Effector memory CD4-positive, alpha-beta T cell (primary cell): ENCODE measurements at places on chromosomes 16 and 17.

GRCh38 chr17:38907930-38908675, 17.3 kb upstream of the LASP1NB start:
- no peaks in the 10 kb centered on the region for H3K27me3 ChIP-seq
- H3K27ac ChIP-seq = peak overlapping the region; percentile 31
- H3K4me1 ChIP-seq = no peaks in the 10 kb centered on the region
- H3K36me3 ChIP-seq = peaks cover 60% of the 10 kb centered on the region

DNA sequence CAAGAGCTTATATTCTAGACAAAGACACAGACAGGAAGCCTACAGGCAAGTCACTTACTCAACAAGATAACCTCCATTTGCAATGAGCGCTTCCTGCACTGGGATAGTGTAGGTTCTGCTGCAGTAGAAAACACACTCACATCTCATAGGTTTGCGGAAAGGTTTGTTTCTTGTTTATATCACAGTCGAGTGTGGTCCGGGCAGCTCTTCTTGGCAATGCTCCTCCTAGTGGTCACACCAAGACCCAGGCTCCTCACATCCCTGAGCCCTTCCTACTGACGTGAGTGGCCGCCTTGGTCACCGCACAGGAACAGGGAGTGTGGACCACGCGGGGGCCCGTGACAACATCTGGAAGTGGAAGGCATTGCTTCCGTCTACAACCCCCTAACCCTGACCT, 48.0 kb upstream of the RBFOX3 start:
- no peak for DNase-seq
- no peaks in the 10 kb centered on the region for H3K4me1 ChIP-seq
- H3K4me3 ChIP-seq = no peak overlapping the region
- no peaks in the 10 kb centered on the region for H3K36me3 ChIP-seq
- no peak overlapping the region for H3K27ac ChIP-seq

- H3K4me3 ChIP-seq = no peak overlapping the region
- H3K27ac ChIP-seq = no peak overlapping the region
- peaks cover 100% of the 10 kb centered on the region for H3K36me3 ChIP-seq
- no peaks in the 10 kb centered on the region for H3K27me3 ChIP-seq
- no peak for DNase-seq
Observed at GRCh38 chr17:80382956-80383355, 32.0 kb upstream of the ENDOV start.

- H3K27me3 ChIP-seq = no peaks in the 10 kb centered on the region
- no peaks in the 10 kb centered on the region for H3K4me1 ChIP-seq
- no peaks in the 10 kb centered on the region for H3K36me3 ChIP-seq
- no peak overlapping the region for H3K27ac ChIP-seq
- DNase-seq = no peak
Observed at GRCh38 chr17:51904379-51904778, 254.1 kb downstream of the CA10 start.

GRCh38 chr17:49556223-49556943, 19.3 kb upstream of the NXPH3 start:
- peak; percentile 51 for DNase-seq
- H3K36me3 ChIP-seq = no peaks in the 10 kb centered on the region
- H3K4me1 ChIP-seq = no peaks in the 10 kb centered on the region
- no peaks in the 10 kb centered on the region for H3K27me3 ChIP-seq

DNA sequence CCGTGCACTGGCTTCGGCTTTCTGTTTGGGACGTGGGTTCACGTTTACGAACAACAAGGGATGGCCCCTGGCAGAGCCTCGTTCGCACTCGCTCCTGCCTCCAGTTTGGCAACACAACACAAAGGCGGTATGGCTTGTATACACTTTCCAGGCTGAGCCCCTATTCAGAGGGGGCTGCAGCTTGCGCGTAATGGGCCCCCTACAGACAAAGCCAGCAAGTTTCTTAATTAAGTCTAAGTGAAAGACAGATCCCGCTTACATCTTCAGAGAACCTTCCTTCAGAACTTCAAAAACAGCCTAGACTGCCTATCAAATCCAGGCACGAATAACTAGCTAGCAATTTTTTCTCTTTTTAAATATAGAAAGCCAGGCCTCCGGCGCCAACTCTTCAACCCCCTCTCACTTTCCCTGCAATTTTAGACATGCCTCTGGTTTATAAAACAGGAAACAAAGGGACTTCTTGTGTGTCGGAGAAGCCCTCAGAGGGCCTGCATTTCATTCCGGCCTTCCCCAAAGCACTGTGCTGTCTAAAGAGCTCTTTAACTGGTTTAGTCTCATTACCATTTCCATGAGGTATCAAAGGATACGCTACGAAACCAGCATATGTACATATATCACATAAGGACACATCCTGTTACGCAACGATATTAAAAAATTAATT, 244.9 kb downstream of the STX8 start:
- no peak for DNase-seq
- H3K36me3 ChIP-seq = no peaks in the 10 kb centered on the region
- no peaks in the 10 kb centered on the region for H3K4me1 ChIP-seq

DNA sequence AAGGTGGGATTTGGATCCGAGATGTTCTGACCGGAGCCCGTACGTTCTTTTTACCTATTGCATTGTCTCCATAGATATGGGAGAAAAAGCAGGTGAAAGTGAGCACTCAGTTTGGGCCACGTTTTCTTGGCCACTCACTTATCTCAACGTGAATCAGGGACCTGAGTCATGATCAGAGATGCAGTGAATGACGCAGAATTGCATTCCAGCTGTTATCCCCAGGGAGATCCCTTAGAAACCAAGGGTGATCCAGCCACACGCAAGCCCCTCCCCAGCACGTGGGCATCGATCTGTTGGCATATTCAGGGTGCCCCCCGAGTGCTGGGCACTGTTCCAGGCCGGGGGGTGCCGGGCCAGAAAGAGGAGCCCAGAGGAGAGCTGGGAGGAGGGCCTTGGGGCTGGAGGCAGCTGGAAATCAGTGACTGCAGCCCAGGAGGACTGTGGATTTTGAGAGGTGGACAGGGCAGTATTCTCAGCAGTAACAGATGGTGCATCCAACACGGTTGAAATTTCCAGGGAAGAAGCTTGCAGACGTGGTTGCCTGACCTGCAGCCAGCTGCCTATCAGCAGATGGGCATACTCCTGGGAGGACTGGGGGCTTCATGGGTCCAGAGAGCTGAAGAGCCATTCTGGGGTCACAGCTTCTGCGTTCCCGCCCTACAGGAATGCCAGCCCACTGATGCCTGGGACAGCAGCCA, 87.2 kb upstream of the CACNG5 start:
- no peaks in the 10 kb centered on the region for H3K27me3 ChIP-seq
- no peak overlapping the region for H3K27ac ChIP-seq

GRCh38 chr16:47643323-47644000, 182.3 kb downstream of the PHKB start:
- H3K36me3 ChIP-seq = peaks cover 3% of the 10 kb centered on the region
- H3K4me1 ChIP-seq = no peaks in the 10 kb centered on the region
- no peak overlapping the region for H3K4me3 ChIP-seq
- H3K27me3 ChIP-seq = no peaks in the 10 kb centered on the region
- no peak overlapping the region for H3K27ac ChIP-seq
- no peak for DNase-seq

DNA sequence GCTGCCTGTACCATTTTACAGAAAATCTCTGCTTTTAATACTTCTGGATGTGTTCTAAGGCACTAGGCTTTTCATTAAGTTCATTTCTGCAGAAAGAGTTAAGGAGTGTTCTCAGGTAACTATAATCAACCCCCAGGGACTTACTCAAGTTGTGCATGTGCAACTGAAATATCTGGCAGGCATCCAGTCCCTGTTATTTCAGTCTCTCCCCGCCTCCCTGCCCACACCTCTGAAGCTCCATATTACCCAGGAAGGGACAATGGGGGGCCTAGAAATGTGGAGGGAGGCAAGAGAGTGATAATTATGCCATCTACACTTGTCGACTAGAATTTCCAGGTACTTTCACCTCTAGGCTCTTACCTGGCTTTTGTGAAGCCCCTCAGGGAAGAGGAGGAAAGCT, 432.2 kb downstream of the MAF start:
- no peaks in the 10 kb centered on the region for H3K36me3 ChIP-seq
- no peak overlapping the region for H3K27ac ChIP-seq
- DNase-seq = no peak
- no peak overlapping the region for H3K4me3 ChIP-seq
- H3K4me1 ChIP-seq = no peaks in the 10 kb centered on the region

DNA sequence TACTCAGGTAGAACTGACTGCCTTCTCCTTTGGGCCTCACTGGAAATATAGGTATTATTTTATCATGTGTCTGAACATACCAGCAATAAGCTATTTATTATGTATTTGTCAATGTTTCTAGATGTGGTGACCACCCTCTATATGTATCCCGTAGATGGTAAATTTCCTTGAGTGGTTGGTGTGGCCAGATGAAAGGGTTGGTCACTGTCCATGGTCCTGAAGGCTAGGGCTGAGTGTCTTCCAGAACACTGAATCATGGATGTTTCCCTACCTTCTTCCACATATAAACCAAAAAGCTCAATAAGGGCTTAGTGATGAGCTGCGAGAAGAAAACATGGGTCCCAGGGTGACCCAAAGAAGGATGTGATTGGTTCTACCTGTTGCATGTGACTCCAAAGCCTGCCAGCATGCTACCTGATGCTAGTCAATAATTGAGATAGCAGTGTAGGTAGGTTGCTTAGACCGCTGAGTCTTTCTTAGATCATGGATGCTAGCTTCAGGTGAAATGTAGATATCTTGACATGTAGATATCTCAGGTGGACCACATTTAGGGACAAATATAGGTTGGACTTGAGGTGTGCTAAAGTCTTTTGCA, 150.3 kb downstream of the ASIC2 start:
- H3K4me3 ChIP-seq = no peak overlapping the region
- no peak overlapping the region for H3K27ac ChIP-seq

- H3K4me1 ChIP-seq = no peaks in the 10 kb centered on the region
- no peak overlapping the region for H3K27ac ChIP-seq
- no peak for DNase-seq
- no peaks in the 10 kb centered on the region for H3K27me3 ChIP-seq
Observed at GRCh38 chr16:130533-131173, 7.8 kb downstream of the NPRL3 start.

GRCh38 chr17:30920282-30920681, 1.5 kb upstream of the ADAP2 start:
- no peaks in the 10 kb centered on the region for H3K36me3 ChIP-seq
- no peak overlapping the region for H3K4me3 ChIP-seq
- peaks cover 25% of the 10 kb centered on the region for H3K27me3 ChIP-seq

- H3K27me3 ChIP-seq = peaks cover 19% of the 10 kb centered on the region
- H3K4me1 ChIP-seq = peaks cover 8% of the 10 kb centered on the region
- H3K4me3 ChIP-seq = no peak overlapping the region
- H3K27ac ChIP-seq = no peak overlapping the region
- DNase-seq = no peak
Observed at GRCh38 chr17:29019475-29020181, 13.8 kb upstream of the SEZ6 start.

GRCh38 chr16:74999219-74999608, 390 bp downstream of the ZNRF1 start:
- DNase-seq = peak; percentile 20
- no peaks in the 10 kb centered on the region for H3K27me3 ChIP-seq
- peak overlapping the region; percentile 71 for H3K4me3 ChIP-seq

GRCh38 chr17:46159686-46160085, 33.5 kb downstream of the KANSL1 start:
- H3K4me3 ChIP-seq = no peak overlapping the region
- no peaks in the 10 kb centered on the region for H3K36me3 ChIP-seq
- no peak for DNase-seq
- H3K4me1 ChIP-seq = peaks cover 60% of the 10 kb centered on the region
- no peaks in the 10 kb centered on the region for H3K27me3 ChIP-seq
- H3K27ac ChIP-seq = no peak overlapping the region

- no peak for DNase-seq
- no peaks in the 10 kb centered on the region for H3K36me3 ChIP-seq
- H3K27ac ChIP-seq = no peak overlapping the region
- H3K4me3 ChIP-seq = no peak overlapping the region
- H3K27me3 ChIP-seq = no peaks in the 10 kb centered on the region
Observed at GRCh38 chr17:67520916-67521774, 144.1 kb downstream of the PITPNC1 start.

- H3K4me3 ChIP-seq = no peak overlapping the region
- no peak for DNase-seq
- H3K4me1 ChIP-seq = no peaks in the 10 kb centered on the region
- H3K27me3 ChIP-seq = no peaks in the 10 kb centered on the region
- H3K27ac ChIP-seq = no peak overlapping the region
- H3K36me3 ChIP-seq = no peaks in the 10 kb centered on the region
Observed at GRCh38 chr16:48963901-48964615, 317.6 kb downstream of the CBLN1 start.

- H3K27me3 ChIP-seq = no peaks in the 10 kb centered on the region
- H3K27ac ChIP-seq = peak overlapping the region; percentile 88
- H3K4me3 ChIP-seq = peak overlapping the region; percentile 62
- peak; percentile 68 for DNase-seq
- peaks cover 8% of the 10 kb centered on the region for H3K36me3 ChIP-seq
- peaks cover 33% of the 10 kb centered on the region for H3K4me1 ChIP-seq
Observed at GRCh38 chr17:1485423-1486376, 6.8 kb downstream of the MYO1C start.

DNA sequence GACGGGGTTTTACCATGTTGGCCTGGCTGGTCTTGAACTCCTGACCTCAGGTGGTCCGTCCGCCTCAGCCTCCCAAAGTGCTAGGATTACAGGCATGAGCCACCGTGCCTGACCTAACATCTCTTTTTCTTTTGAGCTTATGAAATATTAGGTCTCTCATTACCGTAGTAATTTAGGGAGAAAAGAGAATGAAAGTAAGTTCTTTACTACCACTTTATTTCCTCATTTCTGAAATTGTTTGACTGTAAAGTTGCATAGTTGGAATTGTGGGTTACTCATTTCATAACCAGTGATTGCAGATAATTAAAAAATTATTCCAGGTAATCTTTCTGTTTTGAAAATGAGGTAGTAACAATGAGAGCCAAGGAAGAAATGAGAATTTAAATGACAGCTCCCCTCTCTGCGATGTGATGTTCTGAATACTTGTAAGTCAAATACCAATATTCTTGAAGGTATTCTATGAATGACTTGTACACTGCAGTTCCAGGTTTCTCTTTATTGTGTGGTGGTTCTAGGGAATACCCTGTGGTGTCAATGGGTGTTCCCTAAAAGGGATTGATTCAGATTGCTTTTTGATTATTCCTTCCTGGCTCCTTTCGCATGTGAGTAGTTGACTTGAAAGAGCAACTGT, 28.3 kb downstream of the MAP2K4 start:
- no peak overlapping the region for H3K27ac ChIP-seq
- H3K4me3 ChIP-seq = no peak overlapping the region
- no peaks in the 10 kb centered on the region for H3K36me3 ChIP-seq
- DNase-seq = no peak

DNA sequence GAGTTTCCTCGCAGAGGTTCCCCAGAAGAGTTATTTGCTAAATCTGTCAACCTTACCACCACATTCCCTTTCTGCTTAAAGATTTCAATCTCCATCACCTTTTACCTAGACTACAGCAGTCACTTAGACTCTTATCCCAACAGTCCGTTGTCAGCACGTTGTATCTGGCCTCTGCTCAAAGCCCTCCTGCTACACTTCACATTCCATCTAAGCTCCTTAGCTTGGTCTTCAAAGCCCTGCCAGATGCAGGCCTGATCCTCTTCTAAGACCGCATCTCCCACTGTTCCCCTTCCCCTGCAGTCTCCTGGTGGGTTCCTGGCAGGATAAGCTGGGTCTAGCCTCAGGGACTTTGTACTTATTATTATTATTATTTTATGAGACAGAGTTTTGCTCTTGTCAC, 10.3 kb upstream of the SRCAP start:
- no peaks in the 10 kb centered on the region for H3K27me3 ChIP-seq
- H3K4me3 ChIP-seq = no peak overlapping the region
- no peaks in the 10 kb centered on the region for H3K36me3 ChIP-seq
- DNase-seq = no peak

GRCh38 chr17:33015716-33016346, 24.2 kb downstream of the SPACA3 start:
- no peak overlapping the region for H3K4me3 ChIP-seq
- no peaks in the 10 kb centered on the region for H3K36me3 ChIP-seq
- no peak overlapping the region for H3K27ac ChIP-seq
- no peaks in the 10 kb centered on the region for H3K4me1 ChIP-seq
